Foreskin melanocyte (primary cell): ENCODE measurements at places on chromosomes 2 and 18.

- DNase-seq, result no peak
Observed at GRCh38 chr2:52536929-52537460, 1230.6 kb upstream of the CHAC2 start.

DNA sequence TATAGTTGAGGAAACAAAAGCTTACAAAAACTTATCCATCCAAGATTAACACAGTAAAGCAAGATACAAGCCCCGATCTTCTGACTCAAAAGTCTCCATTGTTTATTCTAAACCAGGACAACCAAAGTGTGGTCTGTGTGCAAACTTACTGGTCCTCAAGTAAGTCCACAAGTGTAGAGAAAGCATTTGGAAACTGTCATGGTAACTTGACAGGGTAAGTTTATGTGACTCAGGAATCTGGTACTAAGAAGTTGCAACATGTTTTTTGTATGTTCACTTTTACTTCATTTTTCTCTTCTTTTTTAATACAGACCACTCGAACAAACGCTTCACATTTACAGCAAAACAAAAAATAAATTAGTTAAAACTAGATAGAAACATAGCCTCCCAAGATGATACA is 9.4 kb downstream of the MBD2 start:
- DNase-seq, result no peak

DNA sequence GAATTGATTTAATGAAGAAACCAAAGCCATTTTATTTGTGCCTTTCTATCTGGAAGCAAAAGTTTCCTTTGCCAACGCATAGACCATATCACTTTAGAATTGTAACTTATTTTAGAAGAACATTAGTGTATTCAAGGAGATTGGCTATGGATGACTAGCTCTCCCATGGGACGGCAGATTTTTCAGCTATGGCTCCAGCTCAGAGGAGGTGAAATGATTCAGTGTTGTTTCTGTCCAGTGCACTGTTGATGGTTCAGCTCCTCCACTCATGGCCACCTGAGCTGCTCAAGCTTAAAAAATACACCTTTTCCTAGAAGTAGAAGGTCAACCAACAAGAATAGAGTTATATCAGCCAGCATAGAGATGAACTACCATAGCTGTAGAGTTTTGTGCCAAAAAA is 1597.5 kb upstream of the PIK3C3 start:
- DNase-seq, result no peak

GRCh38 chr18:11383381-11383780 is 226.0 kb upstream of the SLC35G4 start:
- DNase-seq, result no peak

DNA sequence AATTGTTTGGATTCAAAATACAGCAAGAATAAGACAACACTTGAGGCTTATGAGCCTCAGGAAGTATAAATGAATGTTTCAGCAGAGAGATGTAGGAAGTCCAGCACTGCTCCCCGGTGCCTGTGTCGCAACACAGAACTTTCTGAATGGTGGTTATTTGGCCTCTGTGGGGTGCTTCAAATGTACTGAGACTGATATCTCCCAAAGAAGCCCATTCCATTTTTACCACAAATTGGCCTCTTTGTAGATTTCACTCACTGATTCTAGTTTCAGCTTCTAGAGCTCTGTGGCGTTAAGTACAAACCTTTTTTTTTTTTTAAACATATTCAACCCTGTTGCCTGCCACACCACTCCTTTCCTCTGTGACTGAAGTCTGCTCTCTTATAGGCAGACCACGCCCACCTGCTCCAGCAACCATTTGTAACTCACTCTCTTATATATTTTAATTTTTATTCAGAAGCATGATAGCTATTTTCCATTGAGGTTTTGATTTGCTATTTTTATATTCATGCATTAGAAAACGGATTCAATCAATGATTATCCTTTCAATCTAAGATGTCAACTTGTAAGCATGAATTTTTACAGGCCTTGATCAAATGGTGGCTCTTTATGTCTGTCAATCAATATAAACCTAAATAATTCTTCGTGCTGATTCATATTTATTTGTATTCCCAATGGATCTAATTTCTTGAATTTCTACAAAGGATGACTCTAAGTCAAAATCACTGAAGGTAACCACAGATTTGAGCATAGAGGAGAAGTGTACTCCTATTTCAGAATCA is 277.1 kb upstream of the CCDC68 start:
- DNase-seq, result no peak

GRCh38 chr18:61091379-61091778 is 241.9 kb upstream of the CDH20 start:
- no peak for DNase-seq

- no peak for DNase-seq
Observed at GRCh38 chr18:37567061-37567993, 1.7 kb upstream of the CELF4 start.

- DNase-seq, result no peak
Observed at GRCh38 chr2:172996387-172996961, 79.2 kb upstream of the MAP3K20 start.

DNA sequence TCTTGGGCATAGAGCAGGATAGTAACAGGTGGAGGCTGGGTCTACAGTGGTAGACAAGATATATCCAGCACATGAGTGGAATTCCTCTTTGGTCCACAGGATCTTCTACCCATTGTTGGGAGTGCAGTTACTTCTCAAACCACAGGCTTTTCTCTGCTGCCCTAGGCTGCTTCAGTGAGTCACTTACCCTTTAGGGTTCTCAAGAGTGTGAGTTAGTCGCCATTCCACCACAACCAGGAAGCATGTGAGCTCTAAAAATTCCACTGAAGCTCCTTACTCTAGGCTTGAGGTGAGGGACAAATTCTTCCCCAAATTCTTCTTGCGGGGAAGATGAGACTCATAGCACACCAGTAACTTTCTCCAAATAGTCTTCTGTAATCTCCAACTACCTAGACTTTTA is 189.4 kb downstream of the PLCL1 start:
- peak; percentile 59 for DNase-seq

- DNase-seq, result peak; percentile 68
Observed at GRCh38 chr2:121689356-121689755, 40.1 kb upstream of the CLASP1 start.

GRCh38 chr2:63755965-63756364 is 85.7 kb upstream of the UGP2 start:
- no peak for DNase-seq

DNA sequence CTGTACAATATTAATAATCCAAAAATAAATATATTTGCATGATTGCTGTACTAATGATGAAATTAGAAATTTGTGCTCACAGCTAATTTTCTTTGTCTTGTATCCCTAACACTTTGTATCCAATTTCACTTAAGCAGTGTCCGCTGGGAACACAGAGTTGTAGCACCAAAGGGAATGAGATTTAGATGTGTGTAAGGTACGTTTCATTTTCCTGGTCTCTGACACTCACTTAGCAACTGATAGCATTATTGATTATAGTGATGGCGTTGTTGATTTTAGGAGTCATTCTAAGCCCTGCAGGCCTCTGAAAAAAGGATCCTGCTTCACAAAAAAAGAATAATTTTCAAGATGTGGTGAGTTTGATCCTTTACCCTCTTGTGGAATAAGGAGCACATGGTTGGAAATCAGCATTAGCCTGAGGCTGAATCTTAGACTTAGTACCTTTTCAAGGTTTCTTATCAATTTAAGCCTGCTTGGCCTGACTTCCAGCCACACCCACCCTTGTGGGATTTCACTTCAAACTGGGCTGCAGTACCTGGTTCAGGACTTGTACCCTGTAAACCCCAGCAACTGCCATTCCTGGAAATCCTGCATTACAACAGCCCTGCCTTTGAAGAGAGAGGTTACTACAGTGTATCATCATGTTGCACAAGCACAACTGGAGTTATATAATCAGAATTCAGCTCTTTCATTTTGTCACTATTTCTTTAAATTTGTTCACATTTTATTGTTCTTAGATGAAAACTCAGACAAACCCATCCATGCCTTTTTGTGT is 116.2 kb downstream of the RND3 start:
- DNase-seq, result no peak

DNA sequence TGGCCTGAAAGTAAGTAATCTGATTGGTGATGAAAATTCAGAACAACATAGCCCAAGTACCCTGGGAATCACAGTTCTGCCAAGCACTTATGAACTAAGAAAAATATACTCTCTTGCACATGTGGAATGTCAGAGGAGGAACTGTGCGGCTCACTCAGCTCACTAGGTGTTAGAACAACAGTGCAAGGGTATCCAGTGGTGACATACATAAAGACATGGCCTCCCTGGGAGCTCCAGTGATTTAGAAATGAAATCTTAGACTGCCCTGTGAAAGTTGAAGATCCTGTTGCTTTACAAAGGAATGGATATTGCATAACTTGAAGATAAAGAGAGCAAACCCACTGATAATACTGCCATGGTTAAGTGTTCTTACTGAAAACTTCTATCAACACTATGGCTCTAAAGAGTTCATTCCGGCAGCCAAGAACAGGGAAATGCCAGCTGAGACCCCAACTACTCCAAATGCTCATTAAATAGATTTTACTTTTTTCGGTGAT is 246.2 kb downstream of the ARHGAP15 start:
- DNase-seq, result no peak

DNA sequence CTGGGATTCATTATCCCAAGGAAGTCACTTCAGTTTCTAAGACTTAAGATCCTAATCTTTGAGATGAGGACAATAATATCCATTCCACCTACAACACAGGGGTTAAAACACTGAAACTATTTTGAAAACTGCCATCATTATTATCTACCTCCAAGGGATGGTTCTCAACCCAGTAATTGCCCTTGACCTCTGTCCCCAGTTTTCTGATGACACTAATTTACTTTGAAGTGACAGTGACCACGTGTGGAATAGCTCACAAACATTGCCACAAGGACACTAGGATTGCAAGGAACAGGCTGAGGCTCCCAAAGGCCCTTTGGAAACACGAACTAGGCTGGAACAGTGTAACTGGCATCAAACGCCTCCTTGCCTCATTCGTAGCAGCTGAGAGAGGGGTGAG is 78.4 kb downstream of the UXS1 start:
- no peak for DNase-seq

GRCh38 chr2:105118960-105119359 is 81.1 kb downstream of the MRPS9 start:
- no peak for DNase-seq
